ENCODE measurements at places on chromosomes 6 and 20.
A peak's percentile ranks its signal among the peaks of the same experiment; 100 is the strongest.

DNA sequence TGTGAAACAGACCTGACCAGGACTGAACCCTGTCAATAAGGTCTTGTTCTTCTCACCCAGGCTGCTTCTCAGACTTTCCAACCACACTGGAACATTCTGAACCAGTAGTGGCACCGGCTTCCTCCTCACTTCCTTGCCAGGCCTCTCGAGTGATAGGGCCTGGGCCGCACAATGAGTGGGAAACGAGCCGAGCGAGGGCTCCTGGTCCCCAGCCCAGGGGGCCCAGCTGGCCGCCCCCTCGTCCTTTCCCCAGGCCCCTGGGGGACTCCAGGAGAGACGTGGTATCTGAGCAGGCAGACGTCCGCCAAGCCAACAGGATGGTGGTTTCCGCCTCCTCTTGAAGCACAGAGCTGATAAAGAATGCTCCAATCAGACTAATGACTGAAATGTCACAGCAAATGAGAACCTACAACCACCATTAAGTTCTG lies 117.9 kb downstream of the GMDS start:
- peak; percentile 26 for DNase-seq

GRCh38 chr6:169235286-169235685 lies 18.4 kb downstream of the THBS2 start:
- DNase-seq, result no peak

DNA sequence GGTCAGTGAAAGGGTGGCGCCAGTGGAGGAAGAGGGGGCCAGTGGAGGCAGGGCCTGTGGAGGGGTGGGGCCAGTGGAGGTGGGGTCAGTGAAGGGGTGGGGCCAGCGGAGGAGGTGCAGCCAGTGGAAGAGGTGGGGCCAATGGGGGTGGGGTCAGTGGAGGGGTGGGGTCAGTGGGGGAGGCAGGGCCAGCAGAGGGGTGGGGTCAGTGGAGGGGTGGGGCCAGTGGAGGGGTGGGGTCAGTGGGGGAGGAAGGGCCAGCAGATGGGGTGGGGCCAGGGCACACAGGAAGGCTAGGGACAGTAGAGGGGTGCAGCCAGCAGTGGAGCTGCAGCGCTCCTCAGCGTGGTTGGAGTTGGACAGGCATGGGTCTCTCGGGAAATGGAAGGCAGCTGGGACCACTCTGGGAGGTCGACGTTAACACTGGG lies 18.7 kb downstream of the ADRM1 start:
- peak; percentile 71 for DNase-seq

- DNase-seq, result no peak
Observed at GRCh38 chr6:141472162-141472928, 660.4 kb upstream of the GJE1 start.

GRCh38 chr6:25442898-25443297 lies 163.7 kb downstream of the CARMIL1 start:
- no peak for DNase-seq

- DNase-seq, result peak; percentile 85
Observed at GRCh38 chr20:50635676-50636600, 55.4 kb downstream of the RIPOR3 start.

DNA sequence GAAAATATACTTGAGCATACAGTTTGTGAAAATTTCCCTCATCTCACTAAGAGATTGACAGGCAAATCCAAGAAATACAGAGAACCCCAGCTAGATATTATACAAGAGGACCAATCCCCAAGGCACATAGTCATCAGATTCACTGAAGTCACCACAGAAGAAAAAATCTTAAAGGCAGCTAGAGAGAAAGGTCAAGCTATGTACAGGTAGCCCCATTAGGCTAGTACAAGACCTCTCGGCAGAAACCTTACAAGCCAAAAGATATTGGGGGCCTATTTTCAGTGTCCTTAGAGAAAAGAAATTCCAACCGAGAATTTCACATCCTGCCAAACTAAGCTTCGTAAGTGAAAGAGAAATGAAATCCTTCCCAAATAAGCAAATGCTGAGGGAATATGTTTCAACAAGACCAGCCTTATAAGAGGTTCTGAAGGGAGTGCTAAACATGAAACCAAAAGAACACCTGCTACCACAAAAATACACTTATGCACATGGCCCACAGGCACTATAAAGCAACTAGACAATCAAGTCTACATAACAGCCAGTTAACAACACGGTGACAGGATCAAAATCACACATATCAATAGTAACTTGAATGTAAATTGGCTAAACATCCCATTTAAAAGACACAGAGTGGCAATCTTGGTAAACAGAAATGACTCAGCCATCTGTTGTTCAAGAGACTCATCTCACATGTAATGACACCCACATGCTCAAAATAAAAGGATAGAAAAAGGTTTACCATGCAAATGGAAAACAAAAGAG lies 96.3 kb downstream of the FHL5 start:
- DNase-seq, result no peak
